Hematopoietic multipotent progenitor cell treated with erythropoietin and hydrocortisone succinate and interleukin-3 and kit ligand, for 4 days (in vitro differentiated cells): ENCODE measurements at places on chromosomes 7 and 10.
A peak's percentile ranks its signal among the peaks of the same experiment; 100 is the strongest.

- no peak for DNase-seq
Measured at GRCh38 chr7:124857672-124858235, 71.9 kb downstream of the POT1 start.

DNA sequence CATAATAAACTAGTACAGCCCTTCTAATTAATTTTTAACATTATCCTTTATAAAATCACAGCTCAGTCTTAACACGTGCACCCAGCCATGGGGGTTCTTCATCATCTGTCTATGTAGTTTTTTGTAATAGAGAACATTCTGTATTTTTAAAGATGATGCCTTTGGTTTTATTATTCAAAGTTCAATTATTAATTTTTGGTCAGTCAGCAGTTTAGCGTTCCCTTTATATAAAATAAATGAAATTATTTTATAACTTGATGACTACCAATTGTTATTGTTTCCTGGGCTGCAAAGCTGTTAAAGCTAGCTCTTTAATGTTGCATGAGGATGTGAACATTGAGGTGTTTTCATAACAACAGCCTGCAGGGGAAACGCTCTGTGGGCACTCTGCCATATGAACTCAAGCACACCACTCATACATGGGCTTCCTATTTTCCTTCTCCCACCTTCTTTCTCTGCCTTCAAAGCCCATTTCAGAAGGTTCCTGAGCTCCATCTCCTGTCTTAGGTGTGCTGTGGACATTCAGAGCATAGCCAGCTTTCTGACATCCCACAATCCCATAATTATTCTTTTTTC is 172.0 kb upstream of the YAE1 start:
- peak; percentile 12 for DNase-seq

DNA sequence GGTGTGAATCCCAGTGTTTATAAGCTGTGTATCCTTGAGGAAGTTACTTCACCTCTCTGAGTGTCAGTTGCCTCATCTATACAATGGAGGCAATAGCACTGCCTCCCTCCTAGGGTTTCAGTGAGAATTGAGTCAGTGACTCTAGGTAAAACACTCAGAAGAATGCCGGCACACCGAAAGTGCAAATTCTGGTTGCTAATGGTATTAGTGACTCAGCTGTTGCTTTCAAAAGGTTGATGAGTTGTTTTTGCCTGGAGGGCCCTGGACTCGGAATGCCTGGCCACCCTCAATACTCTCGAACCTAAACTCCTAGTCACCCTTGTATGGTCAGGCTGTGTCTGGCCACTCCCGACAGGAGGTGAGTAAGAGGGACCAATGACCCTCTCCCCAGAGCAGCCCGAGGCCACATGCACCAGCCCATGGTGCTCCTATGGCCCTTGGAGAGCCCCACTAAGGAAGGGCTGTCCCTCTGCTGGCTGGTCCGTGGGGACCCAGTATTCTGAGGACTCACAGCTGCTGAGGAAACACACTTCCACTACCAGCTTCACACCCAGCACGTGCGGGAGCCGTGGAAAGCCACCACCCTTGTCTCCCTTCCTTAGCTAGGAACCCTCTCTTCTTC is 60.2 kb downstream of the CALML3 start:
- DNase-seq = no peak

DNA sequence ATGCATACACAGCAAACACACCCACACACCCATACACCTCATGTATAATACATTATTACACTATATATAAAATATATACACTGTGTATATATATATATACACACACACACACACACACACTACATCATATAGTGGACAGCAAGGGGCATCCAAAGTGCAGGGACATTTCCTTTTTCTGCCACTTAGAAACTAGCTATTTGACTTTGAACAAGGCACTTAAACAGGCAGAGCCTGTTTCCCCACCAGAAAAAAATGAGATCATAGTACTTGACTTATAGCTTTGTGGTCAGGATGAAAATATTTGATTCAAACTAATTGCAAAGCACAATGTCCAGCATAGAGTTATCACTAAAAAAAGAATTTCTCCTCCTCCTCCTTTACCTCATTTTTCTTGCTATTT is 254.3 kb upstream of the NPVF start:
- DNase-seq = no peak

DNA sequence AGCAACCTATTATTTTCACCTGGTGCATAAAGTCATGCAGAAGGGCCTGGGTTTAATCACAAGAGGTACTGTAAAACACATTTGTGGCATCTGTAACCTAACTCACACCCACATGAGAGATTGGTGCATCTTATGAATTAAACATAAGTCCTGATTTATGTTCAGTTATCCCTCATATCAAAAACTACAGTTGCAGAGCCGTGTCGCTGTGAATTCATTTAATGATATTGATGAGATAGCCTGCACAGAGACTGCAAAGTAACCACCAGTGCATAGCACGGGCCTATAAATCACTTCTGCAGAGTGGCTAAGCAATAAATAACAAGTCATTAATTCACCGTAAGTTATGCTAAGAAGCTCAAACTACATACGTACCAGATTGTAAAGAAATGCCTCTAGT is 178.2 kb downstream of the RELN start:
- no peak for DNase-seq
